ENCODE measurements at places on chromosomes 2 and 18.

DNA sequence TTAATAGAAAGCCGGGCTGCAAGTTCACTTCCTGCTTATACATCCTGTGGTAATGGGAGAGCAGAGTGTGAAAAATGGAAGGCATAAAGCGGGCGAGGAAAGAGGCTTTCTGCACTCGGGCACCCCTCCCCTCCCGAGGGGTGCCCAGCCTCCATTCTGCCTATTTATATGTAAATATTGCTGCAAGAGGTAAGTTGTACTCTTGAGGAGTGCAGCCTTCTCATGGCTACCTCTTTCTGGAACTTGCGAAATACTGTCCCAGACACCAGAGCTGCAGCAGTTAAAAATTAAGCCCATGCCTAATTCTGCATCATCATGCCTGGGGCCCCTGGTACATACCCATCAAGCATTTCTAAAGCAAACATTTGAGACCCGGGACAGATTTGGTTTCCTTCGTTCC, 156.0 kb downstream of the GBX2 start:
- DNase-seq = no peak

GRCh38 chr2:195304310-195304709, 352.7 kb upstream of the SLC39A10 start:
- no peak for DNase-seq

- no peak for DNase-seq
These were observed 261.2 kb downstream of the TXNL1 start for GRCh38 chr18:56377231-56377630.

GRCh38 chr18:45876161-45876560, 50.7 kb downstream of the SIGLEC15 start:
- no peak for DNase-seq

- peak; percentile 78 for DNase-seq
These were observed at the start of gene TTL for GRCh38 chr2:112481528-112482233. Gene TTL (plus strand): TSS chr2:112482156. CDS start chr2:112482345, 189 bp downstream.

DNA sequence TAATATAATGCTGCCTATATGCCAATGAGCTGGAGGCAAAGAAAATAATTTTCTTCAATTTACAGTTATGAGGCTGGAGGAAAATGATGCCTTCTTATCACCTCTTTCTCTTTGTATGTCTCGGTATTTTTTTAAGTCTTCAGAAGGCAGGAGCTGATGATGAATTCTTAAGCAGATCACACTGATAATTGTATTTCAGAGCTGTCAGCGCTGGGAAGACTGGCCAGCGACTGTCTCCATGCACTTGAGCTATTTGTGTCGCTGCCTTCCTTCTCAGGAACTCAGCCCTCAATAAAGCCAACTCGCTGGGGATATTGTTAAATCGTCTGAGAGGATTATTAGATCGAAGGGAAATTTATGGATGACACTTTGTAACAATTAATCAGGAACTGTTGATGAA, 40.3 kb downstream of the PTGR3 start:
- no peak for DNase-seq

DNA sequence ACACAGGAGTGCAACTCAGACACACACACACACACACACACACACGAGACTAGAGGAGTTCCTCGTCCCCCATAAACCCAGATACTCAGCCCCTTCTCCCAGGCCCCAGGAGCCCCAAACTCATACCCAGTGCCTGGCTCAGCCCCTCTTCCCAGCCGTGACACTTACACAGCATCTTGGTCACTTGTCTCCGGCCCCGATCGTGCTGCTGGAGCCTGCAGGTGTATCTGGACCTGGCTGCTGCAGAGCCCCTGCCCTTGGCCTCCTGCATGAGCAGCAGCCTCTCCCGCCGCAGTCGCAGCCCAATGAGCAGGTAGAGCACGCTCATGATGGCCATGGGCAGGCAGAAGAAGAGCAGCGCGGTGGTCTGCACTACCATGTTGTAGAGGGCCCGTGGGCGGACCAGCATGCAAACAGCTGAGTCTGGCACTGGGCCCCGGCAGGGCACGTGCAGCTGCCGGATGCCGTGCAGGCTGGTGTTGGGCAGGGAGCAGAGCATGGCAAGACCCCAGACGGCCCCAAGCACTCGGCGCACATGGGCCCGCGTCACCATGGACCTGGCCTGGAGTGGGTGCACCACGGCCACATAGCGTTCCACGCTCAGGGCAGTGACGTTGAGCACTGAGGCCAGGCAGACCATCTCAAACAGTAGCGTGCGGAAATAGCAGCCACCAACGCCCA, 2.1 kb downstream of the NMUR1 start:
- DNase-seq = no peak

DNA sequence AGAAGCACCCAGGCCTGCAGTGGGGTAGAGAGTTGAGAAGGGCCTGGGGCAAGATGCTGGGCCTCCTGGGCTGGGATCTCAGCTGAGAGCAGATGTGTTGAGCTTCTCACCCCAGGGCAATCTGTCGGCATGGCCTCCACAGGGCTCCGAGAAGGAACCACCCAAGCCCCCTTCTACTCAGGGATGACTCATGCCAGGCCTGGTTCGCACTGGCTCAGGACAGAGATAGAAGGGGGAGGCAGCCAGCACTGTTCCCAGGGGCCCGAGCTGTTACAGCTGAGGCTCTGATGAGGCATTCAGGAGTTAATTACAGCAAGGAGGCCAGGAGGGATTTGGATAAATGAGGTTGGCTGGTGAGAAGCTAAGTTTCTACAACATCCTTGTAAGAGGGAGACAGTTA, 62.5 kb downstream of the CENPO start:
- DNase-seq = no peak

- no peak for DNase-seq
These were observed 12.9 kb upstream of the GLI2 start for GRCh38 chr2:120722568-120723421.

- DNase-seq = no peak
These were observed 49.3 kb downstream of the ACAA2 start for GRCh38 chr18:49764032-49764431.

DNA sequence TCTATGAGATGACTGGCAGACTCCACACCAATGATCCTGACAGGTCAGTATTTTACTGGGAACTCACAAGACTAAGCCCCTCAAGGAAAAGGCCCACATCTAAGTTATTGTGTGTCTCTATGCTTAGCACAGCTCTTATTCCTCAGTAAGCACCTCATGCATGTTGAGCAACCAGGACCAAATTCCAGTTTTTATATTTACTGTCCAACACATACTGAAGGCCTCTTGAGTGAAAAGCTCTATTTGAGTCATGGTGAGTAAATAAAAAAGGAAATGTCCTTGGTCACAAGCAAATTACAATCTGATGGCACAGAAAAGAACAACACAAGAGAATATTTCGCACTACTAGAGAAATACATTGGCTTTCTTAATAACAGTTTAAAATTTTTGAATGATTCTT, 87.9 kb upstream of the ETAA1 start:
- DNase-seq = no peak

DNA sequence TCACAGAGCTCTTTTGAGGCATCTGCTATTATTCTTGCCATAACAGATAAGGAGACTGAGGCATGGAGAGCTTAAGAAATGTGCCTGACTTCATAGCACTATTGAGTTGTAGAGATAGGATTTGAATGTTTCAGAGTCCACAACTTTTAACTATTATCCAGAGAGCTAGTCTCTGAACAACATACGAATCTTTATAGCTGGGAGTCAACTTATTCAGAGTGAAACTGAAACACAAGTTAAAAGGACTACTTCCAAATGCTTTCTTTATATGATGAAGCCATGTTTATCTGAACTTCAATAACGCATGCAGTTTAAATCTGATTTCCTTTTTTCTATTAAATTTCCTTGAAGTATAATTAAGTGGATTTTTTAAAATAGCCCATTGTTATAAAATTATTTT, 268.8 kb downstream of the IKZF2 start:
- DNase-seq = no peak

- DNase-seq = no peak
These were observed 6.3 kb downstream of the MTERF4 start for GRCh38 chr2:241095594-241096290.

DNA sequence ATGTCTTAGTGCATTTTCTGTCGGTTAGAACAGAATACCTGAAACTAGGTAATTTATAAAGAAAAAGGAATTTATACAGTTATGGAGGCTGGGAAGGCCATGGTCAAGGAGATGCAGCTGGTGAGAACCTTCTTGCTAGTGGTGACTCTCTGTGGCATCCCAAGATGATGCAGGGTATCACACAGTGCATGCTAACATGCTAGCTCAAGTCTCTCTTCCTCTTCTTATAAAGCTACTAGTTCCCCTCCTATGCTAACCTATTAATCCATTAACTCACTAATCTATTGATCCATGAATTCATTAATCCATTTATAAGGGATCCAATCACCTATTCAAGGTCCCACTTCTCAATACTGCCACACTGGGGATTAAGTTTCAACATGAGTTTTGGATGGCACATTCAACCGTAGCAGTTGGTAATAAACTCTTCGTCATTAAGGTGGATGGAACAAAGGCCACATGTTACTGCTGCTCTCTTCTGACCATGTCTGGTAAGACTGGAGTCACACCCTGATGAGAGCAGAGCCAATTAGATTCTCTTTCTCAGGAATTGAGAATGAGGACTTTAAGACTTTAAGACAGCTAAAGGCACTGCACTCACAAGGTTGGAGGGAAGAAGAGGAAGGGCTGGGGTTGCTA, 211.6 kb upstream of the SMAD7 start:
- DNase-seq = no peak

- no peak for DNase-seq
These were observed 160.8 kb downstream of the LPIN1 start for GRCh38 chr2:11907190-11907589.

DNA sequence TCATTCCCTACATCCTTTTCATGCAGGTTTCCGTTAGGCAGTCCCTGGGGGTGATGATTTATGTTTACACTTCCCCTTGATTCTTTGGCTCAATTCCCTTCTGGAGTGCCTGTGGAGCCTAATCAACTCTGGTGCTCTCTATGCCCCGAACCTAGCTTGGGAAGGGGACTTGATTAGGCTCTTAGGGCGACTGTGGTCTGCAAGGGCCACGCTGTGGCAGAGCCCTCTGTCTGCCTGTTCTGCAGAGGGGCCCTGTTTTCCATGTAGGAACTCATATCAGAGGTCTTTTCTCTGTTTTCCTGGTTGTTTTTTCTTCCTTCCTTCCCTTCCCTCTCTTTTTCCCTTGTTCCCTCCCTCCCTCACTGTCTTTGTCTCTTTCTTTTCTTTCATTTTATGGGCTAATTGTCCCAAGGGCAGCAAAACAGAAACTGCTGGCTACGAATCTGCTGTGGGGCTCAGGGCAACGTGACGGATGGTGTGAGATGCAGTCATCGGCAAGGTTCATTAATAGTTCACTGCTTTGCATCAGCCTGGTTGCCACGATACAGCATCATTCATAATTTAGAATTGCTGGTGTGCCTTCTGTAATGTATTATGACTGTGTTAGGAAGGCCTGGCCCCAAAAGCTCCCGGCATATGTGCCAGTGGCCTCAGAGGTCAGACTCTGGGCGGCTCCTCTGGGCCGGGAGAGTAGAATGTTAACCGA, 134.5 kb downstream of the NAPG start:
- DNase-seq = no peak

DNA sequence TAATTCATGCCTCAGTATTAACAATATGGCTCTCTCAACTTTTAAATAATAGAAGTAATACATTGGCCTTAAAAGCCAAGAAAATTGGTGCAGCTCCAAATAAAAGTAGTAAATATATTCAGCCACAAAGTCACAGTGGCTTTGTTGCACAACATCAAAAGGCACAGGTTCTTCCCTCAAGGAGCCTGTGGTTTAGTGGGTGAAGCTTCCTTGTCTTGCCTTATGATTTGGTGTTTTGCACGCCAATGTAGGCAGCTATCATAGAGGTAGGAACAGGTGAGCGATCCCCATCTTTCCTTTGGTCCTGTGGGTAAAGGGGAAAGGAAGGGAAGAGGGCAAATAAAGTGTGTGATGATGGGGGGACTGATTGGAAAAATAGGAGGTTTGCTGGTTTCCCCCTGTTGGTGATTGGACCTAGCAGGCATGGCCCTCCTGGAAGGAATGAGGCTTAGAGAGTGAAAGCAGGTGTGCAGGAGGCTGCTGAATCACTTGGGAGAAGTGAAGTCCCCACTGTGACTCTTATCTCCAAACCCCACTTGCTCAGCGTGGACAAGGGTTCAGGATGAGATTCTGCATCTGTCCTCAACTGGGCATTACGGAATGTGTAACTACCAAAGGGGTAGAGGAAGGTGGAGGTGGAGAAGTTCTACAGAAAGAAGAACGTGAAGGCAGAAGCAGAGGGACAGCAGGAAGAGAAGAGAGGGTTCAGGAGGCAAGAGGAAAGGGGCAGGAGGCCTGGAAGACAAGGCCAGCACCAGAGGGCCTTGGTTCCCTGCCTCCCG, 20.1 kb upstream of the TNP1 start:
- no peak for DNase-seq

- DNase-seq = no peak
These were observed 31.0 kb upstream of the TNS1 start for GRCh38 chr2:218033590-218034496.

DNA sequence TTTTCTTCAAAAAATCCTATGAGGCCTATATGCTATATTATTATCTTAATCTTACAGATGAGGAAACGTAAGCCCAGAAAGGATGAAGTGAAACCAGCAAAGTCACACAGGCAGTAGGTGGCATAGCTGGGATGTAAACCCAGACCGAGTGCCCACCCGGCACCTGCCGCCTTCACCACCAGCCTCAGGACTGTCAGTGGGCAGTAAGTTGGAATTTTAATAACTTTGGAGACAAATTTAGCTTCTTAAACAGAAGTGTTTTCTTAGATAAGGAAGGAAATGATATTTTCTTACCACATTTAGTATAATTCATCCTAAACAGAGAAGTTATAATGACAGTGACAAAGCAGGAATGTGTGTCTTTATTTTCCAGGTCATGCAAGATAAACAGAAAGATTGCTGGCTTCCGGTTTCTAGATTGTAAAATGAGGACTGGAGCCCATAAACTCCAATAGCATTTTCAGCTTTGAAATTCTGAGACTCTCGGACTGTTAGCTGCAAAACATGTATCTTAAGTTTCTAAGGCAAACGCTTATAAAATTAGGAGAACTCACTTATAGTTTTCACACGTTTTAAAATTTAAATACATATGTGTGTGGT, 59.3 kb downstream of the CD8B2 start:
- DNase-seq = no peak

GRCh38 chr2:57701391-57701791, 345.2 kb upstream of the VRK2 start:
- DNase-seq = no peak

DNA sequence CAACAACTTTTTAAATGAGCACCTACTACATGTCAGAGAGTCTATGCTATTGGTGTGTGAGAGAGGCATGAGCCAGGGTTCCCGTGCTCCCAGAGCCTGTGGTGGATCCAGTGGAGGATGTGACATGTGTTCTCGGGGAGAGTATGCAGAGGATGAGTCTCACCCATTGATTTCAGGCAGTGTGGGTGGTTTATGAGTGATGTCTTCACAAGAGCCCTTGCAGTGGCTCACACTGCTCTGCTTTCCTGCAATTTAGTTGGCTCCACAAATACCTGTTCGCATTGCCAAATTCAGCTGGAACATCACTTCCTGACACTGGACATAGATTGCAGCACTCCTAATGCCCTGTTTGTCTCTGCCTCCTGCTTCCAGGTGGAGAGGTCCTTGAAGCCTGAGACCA, 243.6 kb upstream of the CXCR4 start:
- DNase-seq = no peak

DNA sequence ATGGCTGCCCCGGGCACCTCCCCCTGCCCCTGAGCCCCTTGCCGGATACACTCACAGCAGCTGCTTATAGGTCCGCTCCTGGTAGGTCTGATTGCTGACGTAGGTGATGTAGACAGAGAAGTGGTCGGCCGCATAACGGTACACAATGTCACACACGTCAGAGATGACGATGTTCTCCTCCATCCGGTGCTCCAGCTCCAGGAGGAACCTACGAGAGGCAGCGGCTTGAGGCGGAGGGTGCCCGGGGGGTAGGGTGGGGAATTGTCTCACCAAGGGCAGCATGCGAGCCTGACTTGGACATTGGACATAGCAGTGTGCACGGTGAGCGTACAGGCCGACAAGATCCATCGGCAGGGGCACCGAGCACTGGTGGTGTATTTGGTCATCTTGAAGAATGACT, 22.8 kb downstream of the SNORC start:
- DNase-seq = no peak
